NCI-H1694 treated with DMSO at 0.1 percent for 48 hours (cell line): ENCODE measurements at places on chromosomes 4 and X.

DNA sequence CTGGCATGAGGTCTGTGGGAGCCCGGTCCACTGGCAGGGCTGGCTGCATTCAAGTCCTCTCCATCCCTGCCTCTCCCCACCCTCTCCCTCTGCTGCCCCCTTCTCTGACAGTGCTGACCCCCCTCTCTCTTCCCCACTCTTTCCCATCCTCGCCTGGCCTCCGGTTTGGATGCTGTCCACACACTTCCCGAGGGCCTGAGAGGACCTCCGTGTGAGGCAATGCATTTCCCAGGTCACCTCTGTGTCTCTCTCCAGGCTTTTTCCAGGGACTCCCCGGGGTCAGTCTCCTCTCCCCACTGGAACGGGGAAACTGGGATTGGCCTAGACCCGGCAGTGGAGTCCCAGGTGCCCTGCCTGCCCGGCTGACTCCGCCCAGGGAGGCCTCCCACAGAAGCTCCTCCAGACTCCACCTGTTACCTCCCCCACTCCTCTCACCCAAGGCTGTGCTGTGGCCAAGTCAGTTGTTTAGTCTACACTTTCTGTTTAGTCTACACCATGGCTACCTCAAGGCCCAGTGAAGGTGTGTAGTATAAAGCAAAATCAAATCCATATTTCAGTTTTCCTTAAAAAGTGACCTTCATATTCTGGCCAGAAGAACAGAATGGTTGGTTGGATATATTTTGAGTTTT lies 146.8 kb downstream of the PTTG2 start:
- no peak for DNase-seq

DNA sequence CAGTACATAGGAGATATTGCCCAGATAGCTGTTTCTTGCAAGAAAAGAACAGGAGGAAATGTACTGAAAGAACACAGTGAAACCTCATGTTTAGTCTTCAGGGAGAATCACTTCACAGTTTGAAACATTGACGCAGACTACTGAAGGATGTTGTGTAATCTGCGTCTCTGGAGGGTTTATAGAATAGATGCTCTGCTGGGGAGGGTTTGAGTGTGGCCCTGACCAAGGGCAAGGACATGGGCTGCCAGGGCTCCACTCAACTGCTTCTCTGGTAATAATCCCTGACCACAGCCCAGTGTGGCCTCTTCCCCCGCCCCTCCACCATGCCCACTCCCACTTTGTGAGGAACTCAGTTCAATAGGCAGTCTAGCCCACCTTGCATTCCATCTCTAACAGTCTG lies 15.8 kb upstream of the ACE2 start:
- no peak for DNase-seq

- DNase-seq, result no peak
Observed at GRCh38 chrX:97416461-97416860, 532.8 kb downstream of the RPA4 start.

GRCh38 chr4:33386764-33387163 lies 2666.6 kb downstream of the PCDH7 start:
- DNase-seq, result no peak
